NK-92 treated with Interleukin-12 subunit alpha and Interleukin-12 subunit beta, amount 100 ng/mL, for 24 hours (cell line): ENCODE measurements at places on chromosomes 4 and X.

DNA sequence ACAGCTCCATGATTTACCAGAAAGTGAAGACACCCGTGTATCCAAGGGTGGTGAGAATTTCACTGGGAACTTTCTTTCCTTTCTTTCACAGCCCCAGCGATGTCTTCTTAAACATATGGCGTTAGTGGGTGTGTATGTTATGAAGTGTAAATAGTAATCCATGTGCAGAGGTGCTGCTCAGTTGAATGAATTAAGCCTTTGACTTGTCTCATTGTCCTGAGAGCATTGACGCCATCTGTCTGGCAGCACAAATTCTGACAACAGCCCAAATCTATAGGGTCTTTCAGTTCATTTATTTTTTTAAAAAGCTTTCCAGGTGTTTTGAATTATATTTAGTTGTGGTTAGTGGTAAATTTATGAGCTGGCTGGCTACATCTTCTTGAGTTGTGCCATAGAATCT is 69.4 kb downstream of the CLCN5 start:
- DNase-seq = no peak

DNA sequence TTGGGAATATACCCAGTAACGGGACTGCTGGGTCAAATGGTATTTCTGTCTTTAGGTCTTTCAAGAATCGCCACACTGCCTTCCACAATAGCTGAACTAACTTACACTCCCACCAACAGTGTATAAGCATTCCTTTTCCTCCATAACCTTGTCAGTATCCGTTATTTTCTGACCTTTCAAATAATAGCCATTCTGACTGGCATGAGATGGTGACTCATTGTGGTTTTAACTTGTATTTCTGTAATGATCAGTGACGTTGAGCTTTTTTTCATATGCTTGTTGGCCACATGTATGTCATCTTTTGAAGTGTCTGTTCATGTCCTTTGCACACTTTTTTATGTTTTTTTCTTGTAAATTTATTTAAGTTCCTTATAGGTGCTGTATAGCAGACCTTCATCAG is 81.2 kb downstream of the ADAM29 start:
- no peak for DNase-seq

DNA sequence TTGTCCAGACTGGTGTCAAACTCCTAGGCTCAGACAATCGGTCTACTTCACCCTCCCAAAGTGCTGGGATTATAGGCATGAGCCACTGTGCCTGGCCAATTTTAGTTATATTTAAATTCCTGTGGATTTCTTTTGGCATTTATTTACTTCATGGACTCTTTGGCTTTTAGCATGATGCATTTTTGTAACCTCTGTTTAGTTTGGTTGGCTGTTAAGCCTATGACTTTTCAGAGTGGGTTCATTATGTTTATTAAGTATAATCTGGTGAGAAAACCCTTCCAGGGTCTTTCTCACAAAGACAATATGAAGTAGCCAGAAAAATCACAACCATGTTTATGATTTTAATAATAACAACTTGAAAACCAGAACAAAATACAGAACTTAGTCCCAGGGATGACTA is 49.4 kb downstream of the USP38 start:
- no peak for DNase-seq

DNA sequence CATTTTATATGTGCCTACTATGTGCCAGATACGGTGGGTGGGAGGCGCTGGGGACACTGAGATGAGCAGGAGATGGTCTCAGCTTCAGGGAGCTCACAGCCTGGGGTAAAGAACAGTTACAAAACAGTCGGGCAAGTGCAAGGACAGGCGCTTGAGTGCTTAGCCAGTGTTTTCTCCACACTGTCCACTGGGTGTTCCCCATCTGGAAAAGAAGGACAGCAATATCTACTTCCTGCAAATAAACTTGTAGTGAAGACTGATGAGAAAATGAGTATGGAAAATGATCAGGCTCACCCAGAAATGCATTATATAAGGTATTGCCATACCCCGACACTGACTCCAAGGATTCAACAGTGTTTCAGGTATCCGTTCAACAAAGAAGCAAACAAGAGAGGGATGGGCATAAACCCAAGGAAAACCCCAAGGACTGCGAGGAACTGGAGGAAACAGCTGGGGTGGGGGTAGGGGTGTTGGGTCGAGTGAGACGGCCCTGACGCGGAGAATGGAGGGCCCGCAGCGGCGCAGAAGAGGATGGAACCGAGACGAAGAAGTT is 835 bp downstream of the TMEM185A start:
- no peak for DNase-seq

DNA sequence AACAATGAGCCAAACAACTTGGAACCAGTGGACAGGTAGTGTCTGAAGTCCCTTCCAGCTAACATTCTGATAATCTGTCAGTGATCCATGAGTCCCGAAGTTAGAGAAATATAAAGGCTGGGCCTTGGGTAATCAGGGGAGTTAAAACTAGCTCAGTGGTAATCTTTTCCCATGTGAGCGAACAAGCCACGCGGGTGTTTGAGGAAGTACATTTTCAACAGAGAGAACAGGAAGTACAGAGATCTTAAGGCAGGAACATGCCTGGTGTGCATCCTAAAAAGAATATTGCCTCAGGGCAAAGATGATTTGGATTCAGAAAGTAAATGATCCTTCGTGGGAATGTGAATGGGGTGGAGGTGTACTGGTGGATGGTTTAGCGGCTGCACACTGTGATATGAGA is 42.9 kb downstream of the FNIP2 start:
- no peak for DNase-seq

DNA sequence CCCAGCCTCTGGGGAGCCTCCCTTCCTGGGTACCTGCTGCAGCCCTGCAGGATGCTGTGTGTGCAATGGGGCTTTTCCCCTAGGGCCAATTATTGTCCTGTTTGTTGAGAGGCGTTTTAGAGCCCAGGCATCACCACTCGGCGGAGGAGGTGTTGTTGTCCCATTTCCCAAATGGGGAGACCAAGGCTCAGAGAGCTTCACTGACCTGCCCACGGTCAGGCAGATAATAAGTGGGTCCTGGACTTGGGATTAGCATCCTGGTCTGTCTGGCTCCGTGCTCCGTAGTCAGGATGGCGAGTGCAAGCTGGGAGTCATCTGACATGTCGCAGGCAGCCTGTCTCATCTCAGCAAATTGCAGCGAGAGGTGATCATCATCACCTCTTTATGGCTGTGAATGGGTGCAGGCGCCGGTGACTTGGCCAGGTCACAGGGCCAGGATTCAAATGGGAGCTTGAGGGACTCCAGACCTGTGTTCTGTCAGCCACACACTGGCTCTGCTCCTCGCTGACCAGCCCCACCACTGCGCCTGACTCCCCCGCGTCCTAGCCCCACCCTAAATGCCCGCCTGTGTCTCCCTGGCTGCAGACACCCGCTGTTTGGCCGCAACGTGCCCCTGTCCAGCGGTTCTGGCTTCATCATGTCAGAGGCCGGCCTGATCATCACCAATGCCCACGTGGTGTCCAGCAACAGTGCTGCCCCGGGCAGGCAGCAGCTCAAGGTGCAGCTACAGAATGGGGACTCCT is 16.6 kb downstream of the HTRA3 start:
- DNase-seq = no peak

- DNase-seq = no peak
These were observed 22.0 kb downstream of the KLHL15 start for GRCh38 chrX:24005028-24005427.

- DNase-seq = no peak
These were observed 6.8 kb upstream of the PNPLA4 start for GRCh38 chrX:7934026-7934425.

DNA sequence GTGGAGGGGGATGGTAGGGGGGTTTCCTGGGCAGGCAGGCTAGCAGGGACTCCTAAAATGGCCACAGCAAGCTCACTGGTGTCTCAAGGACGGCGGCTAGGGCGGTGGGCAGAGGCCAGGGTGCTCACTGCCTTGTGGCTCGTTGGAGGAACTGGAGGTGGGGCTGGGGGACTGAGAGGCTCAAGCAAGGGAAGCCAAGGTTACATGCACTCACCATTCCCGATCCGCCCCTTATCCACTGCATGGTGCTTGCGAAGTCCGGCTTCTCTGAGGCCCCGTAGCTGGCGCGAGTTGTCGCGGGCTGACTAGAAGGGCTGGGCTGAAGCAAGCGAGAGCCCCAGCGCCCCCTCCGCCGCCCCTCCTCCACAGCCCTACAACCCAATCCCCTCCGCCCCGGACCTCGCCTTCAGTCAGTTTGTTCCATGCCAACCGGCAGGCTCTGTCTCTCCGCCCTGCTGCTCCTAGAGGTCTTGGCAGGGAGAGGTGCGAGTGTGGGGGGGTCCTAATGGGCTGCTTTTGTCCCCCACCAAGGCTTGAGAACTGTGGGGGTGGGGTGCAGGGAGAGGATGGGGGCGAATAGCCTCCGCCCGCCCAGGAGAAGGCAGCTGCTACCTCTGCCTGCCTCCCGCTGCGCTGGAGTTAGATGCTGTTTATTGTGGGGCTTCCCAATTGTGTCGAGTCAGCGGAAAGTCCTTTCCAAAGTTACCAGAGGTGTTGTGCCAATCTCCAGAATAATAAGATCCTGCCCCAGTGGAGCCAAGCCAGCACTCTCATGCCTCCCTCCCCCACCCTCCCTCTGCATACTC is at the start of gene ARHGEF9:
Gene ARHGEF9, minus strand, starts transcription at position 313 of the 806 bp plus-strand sequence. Its CDS starts 69 bp downstream, at position 244.
- DNase-seq = no peak

DNA sequence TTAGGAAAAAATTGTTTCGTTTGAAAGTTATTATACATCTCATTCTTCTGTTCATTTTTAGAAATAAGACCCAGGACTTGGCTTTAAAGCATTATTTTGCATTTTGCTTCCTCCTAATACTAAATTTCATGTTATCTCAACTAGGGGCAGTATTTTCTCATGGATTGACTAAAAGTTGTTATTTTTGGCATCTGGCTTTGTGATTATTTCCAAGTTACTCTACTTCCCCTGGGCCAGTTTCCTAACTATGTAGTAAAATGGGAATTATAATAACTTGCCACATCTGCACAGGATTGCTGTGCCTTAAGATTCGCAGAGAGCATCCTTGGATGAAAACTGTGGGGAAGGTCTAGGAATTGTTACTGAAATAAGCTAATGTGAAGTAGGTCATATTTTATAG is 3.0 kb downstream of the RBPJ start:
- no peak for DNase-seq

- DNase-seq = no peak
These were observed 95.7 kb downstream of the ANTXR2 start for GRCh38 chr4:79977131-79977840.

- peak; percentile 0 for DNase-seq
These were observed 146.4 kb downstream of the GPC3 start for GRCh38 chrX:133838761-133839676.

GRCh38 chr4:122065915-122066314 is 86.2 kb upstream of the BLTP1 start:
- no peak for DNase-seq

GRCh38 chr4:141099326-141099725 is 33.9 kb downstream of the RNF150 start:
- no peak for DNase-seq

- DNase-seq = no peak
These were observed 1984.3 kb upstream of the IGFBP7 start for GRCh38 chr4:59094505-59094904.

GRCh38 chr4:101651778-101652177 is 138.8 kb upstream of the BANK1 start:
- DNase-seq = no peak

DNA sequence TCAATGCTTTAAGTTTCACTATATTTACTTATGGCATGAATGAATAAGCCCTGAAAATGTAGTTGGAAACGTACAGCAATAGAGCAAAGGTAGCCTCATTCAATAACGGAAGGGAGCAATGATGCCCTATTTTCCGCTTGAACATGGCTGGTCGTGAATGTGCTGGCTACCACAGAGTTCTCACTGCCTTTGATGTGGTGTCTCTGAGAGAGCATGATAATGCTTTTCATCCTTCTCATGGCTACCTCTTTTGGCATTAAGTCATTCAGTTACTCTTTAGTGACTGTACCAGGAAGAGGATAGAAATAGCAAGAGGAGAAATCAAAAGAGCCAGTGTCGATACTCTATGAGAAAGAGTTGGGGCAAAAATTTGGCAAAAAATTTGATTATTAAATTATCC is 308.0 kb downstream of the PPP3CA start:
- no peak for DNase-seq

GRCh38 chr4:98908182-98908581 is 20.8 kb downstream of the EIF4E start:
- no peak for DNase-seq

DNA sequence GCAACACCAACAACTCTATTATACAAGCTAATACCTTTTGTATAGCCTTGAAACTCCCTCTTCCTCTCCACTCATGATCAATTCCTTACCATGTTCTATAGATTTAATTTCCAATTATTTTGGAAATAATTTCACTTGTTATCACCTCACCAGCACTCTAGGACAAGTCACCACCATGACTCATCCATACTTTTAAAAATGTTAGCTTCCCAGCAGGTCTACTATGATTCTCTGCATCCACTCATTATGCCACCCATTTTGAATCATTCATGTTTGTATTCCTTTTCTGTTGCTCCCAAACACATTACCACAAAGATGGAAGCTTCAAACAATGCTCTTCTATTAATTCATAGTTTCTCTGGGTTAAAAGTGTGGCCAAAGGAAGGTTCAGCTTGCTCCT is 469.6 kb downstream of the PDGFC start:
- DNase-seq = no peak

- DNase-seq = no peak
These were observed 109.3 kb downstream of the AFF2 start for GRCh38 chrX:148609515-148610327.

DNA sequence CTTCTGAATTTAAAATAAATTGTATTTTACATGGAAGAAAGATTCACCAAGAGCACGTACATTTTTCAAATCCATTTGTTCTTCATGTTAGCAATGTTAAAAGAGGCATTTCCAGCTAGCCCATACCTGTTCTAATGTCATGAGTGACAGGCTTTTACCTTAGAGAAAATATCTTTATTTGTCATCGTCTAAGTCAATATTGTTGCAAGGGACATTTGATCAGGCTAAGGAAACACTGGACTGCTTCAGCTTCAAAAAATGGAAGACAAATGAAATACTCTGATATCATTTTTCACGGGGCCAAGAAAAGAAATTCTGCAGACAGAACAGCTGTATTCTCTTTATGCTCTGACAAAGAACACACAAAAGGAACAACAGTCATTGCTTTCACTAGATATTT is 207.7 kb downstream of the RCHY1 start:
- no peak for DNase-seq

DNA sequence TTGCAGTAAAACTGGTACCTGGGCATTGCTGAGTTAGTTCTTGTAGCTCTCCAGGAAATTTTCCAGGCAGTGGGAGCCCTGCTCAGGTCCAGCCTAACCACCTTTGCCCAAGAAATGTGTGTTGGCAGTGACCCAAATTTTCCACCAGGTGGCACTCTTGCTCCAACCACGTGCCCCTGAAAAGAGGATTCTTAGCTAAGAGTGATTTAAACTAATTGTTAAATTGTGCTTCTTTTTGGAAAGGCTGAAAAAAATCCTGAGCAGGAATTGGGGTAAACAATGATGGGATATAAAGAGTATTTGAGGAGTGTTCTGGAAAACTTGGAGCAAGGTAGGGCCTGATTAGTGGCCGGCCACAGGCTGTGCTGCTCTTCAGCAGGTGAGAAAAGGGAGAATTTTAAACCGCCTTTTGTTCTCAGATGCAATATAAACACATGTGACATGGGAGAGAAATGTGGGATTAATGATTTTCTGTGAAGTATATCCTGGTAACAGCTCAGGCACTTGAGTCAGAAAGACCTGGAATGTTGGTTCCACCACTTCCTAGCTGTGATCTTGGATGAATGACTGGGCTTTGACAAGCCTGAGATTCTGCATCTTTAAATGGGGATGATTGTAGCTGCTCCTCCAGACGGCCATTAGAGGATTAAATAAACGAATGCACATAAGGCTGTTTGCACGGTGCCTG is 219.6 kb downstream of the PTTG2 start:
- peak; percentile 25 for DNase-seq

GRCh38 chr4:54144661-54145171 is 44.8 kb downstream of the GSX2 start:
- DNase-seq = no peak

GRCh38 chrX:13386636-13387035 is 66.8 kb upstream of the ATXN3L start:
- no peak for DNase-seq
